ENCODE measurements at places on chromosomes 3 and 15.

DNA sequence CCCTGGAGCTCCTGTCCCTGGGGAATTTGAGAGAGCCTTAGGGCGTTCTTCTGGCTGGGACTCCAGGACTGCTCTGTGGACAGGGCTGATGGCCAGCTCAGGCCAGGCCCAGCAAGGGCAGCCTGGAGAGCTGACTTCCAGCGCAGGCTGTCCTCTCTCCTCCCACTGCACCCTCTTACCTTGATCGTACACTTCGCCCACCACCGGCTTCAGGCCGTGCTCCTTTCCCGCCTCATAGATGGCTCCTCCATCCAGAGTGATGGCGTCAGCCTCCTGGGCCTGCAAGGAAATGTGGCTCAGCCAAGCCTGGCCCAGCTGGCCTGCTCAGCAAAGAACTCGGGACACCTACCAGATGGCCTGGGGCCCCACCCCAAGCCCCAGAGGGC is 3.1 kb downstream of the MELTF start:
- DNase-seq: no peak

DNA sequence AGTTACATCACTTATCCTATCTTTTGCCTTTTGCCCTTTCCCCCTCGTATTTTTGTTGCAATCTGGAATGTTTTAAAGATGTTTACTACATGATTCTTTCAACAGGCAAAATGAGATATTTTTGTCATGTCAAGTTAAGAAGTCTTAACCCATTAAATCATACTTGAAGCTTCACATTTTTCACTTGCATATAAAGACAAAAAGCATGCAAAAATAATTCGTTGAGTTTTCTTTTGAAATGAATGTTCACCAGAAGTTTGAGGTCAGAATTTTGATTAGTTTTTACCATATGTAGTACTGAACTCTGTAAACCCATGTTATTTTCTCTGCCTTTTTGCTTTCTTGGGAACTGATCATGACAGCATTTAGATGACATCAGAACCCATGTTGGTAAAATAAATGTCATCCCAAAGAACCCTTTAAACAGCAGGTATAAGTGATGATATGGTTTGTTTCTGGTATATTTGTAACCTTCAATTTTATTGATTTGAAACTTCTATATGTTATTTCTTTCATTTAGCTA is 188.5 kb downstream of the GHSR start:
- DNase-seq: no peak

GRCh38 chr3:118806423-118806822 is 228.2 kb downstream of the IGSF11 start:
- DNase-seq: no peak

GRCh38 chr3:139518926-139519842 is 20.4 kb downstream of the RBP1 start:
- no peak for DNase-seq

GRCh38 chr15:100338247-100338646 is 3.5 kb downstream of the ADAMTS17 start:
- no peak for DNase-seq

Data from umbilical cord (tissue), 2 donors.